ENCODE measurements at places on chromosomes 2 and 18.

GRCh38 chr2:126835831-126836230, 62.9 kb upstream of the TEX51 start:
- no peak for DNase-seq

DNA sequence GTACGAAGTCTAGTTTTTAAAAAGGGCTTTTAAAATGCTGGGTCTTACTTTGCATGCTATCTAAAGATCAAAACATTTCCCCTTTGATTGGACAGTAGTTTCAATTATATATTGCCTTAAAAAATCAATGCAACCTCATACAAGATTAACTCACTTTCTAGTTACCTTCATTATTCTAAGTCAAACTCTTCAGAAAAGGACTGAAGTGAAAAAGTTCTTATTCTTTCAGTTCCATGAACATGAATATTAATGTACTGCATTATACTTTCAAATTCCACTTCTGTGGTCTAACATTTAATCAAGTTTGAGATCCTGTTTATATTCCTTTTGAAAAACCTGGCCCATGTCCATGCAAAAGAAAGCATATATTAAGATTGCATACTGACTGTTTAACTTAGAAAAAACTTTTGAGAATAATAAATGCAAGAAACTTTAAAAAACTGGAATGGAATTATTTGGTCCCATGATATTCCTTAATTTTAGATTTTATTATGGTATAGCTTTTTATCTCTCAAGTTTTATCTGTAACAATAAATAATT, 11.2 kb upstream of the ENOSF1 start:
- DNase-seq, result no peak

DNA sequence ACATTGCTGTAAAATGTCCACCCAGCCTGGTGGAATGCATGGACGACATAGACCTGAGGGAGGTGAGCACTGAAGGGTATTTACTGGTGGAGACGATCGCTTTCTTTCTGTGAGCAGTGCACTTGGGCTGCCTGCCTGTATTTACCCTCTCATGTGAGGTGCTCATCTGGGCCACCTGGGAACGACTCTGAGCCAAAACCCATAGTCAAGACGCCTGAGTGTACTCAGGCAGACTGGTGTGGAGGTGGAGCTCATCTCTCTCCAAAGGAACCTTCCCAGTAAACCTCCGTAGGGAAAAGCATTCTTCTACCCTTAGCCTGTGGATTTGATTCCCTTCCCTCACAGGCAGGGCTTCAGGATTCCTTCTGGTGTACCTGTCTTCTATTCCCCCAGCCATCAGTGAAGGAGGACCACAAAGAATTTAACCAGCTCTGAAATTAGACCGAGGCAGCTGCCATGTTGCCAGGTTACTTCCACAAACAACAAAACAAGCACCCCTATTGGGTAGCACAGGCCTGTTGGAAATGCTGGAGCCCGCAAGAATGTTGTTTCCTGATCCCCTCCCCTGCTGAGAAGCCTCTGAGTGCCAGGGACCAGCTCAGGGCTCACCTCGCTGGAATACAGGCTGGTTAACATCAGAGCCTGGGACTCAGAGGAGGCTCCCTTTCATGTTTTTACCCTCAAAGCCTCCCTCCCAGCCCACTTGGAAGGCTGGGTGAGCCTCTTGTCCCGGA, 47.5 kb upstream of the TXNDC2 start:
- peak; percentile 25 for DNase-seq

DNA sequence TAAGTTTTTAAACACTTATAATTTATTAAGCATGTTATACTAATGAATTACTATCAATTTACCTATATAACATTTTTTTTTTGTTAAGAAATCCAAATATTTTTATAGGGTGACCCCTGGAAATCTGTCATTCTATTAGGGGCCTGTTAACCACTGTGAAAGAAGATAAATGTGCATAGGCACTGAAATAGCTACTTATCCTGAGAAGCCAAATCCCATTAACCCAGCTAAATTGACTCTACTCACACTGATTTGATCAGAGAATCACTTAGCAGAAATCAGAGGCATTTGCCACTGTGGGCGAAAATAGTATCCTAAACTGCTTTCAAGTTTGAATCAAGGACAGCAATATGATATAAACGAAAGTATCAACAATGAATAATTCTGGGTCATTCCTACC, 90.0 kb upstream of the GULP1 start:
- DNase-seq, result no peak

DNA sequence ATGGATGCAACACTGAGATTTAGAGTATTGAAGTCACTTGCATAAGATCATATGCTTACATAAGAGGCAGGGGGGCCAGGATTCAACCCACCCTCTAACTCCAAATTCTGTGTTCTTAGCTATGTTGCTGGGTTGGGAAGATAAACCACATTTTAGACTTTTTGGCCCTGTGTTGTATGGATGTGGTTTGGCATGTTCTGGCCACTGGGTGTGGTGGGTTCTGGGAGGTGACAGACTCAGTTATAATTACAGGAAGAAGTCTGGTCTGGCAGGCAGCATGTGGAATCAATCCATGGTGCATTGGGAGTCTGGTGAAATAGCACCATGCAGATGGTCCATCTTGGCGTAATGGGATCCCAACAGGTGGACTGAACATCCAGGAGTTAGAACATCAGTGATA, 138.9 kb downstream of the LTBP1 start:
- no peak for DNase-seq

- DNase-seq, result no peak
Observed at GRCh38 chr18:41553716-41554115, 401.3 kb upstream of the PIK3C3 start.

DNA sequence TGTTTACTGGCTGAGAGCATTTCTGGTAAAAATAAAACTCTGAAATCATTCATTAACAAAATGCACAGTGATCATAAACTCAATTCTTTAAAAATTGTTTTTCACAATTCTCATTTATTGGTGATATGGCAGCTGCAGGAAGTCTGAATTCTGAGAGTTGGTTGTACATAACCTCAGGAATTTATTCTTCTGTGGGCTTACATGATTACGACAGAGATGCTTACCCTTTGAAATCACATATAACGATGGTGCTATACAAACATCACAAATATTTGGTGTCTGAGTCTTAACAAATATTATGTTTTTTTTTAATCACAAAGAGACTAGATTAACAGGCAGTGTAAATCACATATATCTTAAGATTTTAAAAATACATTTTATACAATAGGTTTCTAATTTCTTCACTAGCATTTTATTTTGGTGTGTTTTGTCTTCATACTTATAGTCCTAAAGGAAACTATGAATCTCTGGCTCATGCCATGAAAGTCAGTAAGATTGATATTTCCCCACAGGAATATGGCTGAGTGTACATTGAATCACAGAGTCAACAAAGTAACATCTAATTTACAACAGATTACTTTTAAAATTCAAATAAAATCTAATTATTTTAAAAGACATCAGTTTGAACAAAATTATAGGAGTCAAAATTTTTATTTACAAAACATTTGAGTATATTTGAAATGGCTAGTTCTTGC, 318.8 kb upstream of the THUMPD2 start:
- no peak for DNase-seq

DNA sequence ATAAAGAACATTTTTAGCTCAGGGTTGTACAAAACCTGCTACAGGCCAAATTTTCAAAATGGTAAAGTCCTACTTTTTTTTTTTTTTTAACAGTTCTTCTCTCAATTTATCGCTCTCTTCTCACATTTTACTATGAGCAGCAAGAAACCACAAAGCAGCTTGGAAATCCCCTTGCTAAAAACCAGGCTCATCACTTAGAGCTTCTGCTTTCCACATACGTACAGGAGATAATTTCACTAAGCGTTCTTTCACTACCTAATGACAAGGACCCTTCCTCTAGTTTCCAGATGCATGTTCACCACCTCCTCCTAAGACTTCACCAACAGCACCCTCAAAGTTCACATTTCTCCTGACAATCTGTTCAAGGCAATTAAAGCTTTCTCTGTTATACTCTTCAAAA, 294.9 kb upstream of the CYRIA start:
- DNase-seq, result no peak

- no peak for DNase-seq
Observed at GRCh38 chr2:208311954-208312353, 45.9 kb downstream of the PIKFYVE start.

- DNase-seq, result no peak
Observed at GRCh38 chr2:112698834-112699515, 21.8 kb upstream of the NT5DC4 start.

DNA sequence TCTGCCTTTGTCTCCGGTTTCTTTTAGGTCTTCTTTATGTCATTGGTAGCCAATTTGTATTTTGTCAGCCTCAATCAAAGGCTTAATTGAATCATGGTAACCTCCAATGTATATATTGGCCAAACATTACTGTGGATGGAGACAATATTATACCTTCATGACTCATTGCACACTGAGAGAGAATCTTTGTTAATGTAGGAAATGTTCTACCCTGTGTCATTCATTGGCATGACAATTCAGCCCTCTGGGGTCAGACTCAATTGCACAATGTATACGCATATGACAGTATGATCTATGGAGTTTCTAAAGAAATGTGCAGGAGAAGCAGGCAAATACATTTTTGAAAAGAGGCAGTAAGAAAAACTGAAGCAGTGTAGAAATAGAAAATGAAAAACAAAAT, 162.6 kb downstream of the PDE11A start:
- DNase-seq, result no peak

DNA sequence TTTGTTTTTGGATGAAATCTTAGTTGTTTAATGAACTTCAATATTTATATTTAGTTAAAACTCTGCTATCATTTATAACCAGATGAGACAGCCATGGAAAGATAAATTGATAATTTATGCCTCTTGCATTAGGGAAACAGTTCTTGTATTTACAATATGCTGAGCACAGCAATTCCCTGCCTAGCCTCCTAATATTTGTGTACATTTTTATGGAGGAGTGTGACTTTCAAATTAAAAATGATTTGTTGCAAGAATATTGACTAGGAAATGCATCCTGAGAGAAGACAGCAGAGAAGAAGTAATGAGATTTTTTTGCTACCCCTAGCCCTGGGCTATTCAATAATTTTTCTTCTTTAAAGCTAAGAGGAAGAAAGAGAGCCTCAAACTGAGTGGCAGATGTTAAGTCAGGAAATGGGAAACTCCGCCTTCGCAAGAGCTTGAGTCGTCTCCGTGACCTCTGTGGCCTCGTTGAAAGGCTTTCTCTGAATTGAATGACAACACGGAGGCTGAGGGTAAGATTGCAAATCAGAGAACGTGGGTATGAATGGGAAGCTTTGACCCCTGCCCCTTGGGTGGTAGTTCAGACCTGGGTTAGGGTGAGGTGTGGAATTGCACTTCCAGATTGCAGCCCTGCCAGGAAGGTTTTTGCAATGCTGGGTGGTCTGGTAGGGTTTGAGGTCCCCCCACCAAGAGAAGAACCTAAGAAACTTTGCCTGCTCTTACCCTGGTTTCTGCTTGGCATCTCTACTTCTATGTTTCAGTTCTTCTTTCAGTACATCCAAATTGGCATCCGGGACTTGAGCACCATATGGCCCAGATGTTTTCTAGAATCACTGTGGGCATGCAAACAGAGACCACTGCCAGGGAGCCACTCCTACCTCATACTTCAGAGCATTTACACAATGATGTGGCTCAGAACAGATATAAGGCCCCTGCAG, 210.3 kb upstream of the RBMS1 start:
- DNase-seq, result no peak

DNA sequence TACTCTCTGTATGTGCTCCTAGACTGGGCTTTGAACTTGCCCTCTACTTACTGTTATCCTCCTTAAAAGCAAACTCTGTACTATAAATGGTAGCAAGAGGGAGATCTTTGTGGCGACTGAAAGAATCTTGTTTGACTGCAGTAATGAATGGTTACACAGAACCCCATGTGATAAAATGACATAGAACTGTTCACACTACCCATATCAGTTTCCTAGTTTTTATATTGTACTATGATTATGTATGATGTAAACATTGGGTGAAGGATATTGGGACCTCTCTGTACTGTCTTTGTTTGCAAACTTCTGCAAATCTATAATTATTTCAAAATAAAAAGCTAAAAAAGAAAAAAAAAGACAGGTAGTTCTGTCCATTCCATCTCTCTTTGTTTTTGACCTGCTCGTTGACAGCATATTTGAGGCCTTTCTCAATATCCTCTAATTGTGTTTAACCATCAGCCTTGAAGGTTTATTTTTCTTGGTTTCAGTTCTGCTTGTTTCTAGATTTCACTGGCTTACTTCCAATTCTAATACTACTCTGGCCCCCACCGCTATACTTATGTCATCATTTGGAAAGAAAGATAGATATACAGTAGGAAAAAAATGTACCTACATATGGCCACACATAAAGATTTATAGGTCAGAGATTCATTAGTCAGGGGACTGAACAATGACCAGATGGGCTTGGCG, 79.2 kb upstream of the MYO3B start:
- no peak for DNase-seq

- no peak for DNase-seq
Observed at GRCh38 chr2:555164-555922, 121.9 kb downstream of the TMEM18 start.

DNA sequence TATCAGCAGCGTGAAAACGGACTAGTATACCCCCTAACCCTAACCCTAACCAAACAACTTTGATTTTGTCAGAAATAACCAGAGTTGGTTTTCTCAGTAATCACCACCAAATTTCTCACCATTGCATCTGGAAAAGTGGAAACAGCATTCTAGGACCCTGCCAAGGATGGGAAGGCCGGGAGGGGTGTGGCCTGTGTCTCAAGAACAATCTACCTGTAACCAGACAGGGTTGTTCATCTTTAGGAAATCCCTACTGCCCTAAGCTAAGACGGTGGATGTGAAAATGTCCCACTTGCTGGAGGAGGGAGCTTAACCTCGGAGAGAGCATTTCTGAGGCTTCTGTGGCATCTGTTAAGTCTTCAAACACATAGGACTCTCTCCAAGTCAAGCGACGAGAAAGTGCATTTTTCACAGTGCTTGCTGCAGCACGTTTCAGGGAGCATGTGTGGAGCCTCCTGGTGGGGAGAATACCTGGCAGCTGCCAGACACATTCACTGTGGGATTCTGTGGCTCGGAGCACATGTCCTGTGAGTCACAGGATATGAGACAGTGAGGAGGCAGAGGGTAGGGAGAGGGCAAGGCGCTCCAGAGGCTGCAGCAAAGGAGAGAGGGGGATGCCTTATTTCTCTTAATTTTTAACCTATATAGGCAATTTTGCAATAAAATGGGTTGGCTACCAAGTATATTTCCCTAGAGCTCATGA, 207.5 kb downstream of the SPP2 start:
- peak; percentile 6 for DNase-seq

- peak; percentile 96 for DNase-seq
Observed at GRCh38 chr2:147679191-147679954, 165.5 kb upstream of the ACVR2A start.

- DNase-seq, result no peak
Observed at GRCh38 chr2:43164686-43165085, 61.7 kb downstream of the ZFP36L2 start.

GRCh38 chr2:126949775-126950174, 51.1 kb downstream of the TEX51 start:
- DNase-seq, result no peak
